Hematopoietic multipotent progenitor cell (in vitro differentiated cells): ENCODE measurements at places on chromosomes 1 and 21. TPM values are rescaled to one million over a fixed set of nuclear protein-coding genes. Genes with fewer than 3 reads are reported as not detected.
A peak's percentile ranks its signal among the peaks of the same experiment; 100 is the strongest.

GRCh38 chr1:177270863-177271262 is 100.1 kb downstream of the BRINP2 start:
- DNase-seq: no peak

GRCh38 chr21:32921632-32922230 is 104.0 kb upstream of the OLIG2 start:
- DNase-seq: peak; percentile 44

GRCh38 chr1:60872426-60873054 is 209.8 kb upstream of the NFIA start:
- no peak for DNase-seq

GRCh38 chr1:165137551-165138316 is 218.8 kb downstream of the LMX1A start:
- DNase-seq: no peak

DNA sequence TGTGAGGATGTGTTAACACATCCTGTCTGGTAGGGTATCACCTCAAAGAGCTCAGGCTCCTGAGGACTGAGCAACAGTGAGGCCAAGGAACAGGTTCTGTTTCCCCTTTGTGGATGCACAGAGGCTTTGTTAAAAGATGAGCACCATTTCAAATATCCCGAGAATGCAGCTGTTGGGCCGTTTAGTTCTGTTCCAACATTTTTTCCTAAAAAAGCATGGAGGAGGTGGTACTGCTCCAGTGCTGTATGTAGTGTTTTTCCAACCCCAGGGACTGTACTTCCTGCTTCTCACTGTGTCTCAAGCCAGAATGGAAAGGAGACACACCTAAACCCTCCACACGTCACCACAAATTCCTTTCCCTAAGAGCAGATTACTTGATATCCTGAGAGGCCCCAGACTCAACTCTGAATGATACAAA is 53.8 kb upstream of the BCL10 start:
- DNase-seq: no peak

GRCh38 chr21:38774152-38774551 is 31.6 kb upstream of the ETS2 start:
- DNase-seq: no peak

DNA sequence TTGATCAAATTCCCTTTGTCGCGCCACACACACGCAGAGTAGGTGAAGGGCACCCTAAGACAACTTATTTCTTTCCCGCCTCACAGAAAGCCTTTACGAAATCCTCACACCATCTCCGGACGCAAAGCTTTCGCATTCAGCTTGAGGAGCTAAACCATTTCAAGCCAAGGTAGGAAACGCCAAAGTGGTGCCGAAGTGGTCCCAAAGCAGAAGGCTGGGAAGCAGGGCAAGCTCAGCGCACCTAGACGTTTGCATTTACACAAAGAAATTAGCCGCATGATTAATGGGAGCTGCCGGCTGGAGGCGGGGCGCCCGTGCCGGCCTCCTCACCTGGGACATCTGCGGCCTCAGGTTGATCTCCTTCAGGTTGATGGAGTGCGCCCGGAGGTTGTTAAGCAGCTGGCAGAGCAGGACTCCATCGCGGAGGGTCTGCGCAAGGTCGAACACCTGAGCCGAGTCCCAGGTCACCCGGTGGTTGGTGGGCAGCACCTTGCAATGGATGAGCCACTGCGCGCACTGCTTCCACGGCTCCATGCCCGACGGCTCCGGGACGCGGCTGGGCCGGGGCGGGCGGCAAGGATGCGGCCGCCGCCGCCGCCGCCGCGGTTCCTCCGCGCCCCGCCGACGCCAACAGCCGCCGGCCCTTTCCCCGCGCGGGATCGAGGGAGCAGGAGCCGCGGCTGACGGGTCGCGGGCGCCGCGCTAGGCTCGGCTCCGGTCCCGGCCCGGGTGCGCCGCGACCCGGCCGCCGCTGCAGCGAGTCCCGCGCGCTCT is 457 bp downstream of the VAV3 start:
- no peak for DNase-seq

GRCh38 chr1:242788771-242789170 is 264.3 kb upstream of the PLD5 start:
- no peak for DNase-seq

DNA sequence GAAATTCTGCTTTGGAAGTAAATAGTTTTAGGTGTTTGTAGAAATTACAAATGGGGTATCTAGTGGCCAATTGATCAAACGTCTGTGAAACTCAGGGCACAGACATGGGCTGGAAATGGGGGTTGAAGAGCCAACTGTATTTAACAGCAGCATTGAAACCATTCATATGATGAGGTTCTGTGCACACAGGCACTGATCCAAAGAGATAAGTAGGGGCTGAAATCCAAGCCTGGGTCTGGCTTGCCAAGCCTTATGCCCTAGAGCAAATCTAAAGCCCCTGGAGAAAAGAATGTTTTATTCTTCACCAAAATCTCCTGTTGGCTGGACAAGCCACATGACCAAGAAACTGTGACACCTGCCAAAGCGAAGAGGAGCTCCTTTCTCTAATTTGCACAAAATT is 67.6 kb upstream of the ST6GALNAC5 start:
- DNase-seq: no peak

DNA sequence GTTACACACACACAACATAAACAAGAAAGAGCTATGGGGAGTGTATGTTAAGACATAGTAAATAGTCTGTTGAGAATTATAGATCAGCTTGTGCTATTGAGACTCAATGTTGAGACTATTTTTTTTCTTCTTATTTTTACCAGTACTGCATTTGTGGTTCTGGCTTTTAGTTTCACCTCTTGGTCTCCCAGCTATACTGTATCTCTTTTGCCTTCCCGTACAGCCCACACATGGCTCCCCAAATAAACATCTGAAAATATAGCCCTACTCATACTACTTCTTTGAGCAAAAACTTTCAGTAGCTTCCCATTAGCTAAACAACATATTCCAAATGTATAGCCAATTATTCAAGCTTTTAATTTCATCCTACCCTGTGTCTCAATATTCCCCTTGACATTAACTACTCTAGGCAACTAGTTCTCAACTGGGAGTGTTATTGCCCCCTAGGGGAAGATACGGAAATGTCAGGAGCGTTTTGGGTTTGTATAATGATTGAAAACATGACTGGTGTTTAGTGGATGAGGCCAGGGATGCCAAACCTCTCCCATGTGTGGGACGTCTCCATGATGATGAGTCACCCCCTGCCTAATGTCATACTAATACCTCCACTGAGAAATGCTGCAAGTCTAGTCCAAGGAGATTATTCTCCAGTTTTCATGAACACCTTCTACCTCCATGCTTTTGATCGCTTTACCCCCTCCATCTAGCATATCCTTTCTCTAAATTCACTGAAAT is 6.8 kb downstream of the RPE65 start:
- peak; percentile 62 for DNase-seq

GRCh38 chr1:24155011-24155782 is 12.3 kb upstream of the IL22RA1 start:
- no peak for DNase-seq

The EVA1C gene
- 8.3 TPM for total RNA-seq

The MFSD2A gene
- total RNA-seq: 2.4 TPM

The SLC1A7 gene
- total RNA-seq: not detected
